ENCODE measurements at places on chromosomes 16 and 17. TPM values are rescaled to one million over a fixed set of nuclear protein-coding genes. Genes with fewer than 3 reads are reported as not detected.

Gene CCL17
- not detected for polyA plus RNA-seq

Gene CES1
- 18.3 TPM for polyA plus RNA-seq

Gene SDR42E2
- polyA plus RNA-seq, result 0.11 TPM

Gene SLC52A1
- polyA plus RNA-seq, result 0.15 TPM

Gene DNAH9
- polyA plus RNA-seq, result 4.1 TPM

Gene ADCY7
- polyA plus RNA-seq, result 7.0 TPM

Gene CACNG3
- polyA plus RNA-seq, result not detected
